Lower lobe of right lung (tissue), 2 donors: ENCODE measurements at places on chromosomes 5 and 9. TPM values are rescaled to one million over a fixed set of nuclear protein-coding genes. Genes with fewer than 3 reads are reported as not detected.

The PTPN3 gene
- 13.4 TPM for total RNA-seq

The IL3 gene
- not detected for total RNA-seq

GRCh38 chr5:74952406-74952805 lies 86.2 kb upstream of the FAM169A start:
- peaks cover 4% of the 10 kb centered on the region for H3K4me1 ChIP-seq
- H3K27ac ChIP-seq = no peak overlapping the region
- H3K4me3 ChIP-seq = no peak overlapping the region
- no peaks in the 10 kb centered on the region for H3K36me3 ChIP-seq
- DNase-seq = no peak

DNA sequence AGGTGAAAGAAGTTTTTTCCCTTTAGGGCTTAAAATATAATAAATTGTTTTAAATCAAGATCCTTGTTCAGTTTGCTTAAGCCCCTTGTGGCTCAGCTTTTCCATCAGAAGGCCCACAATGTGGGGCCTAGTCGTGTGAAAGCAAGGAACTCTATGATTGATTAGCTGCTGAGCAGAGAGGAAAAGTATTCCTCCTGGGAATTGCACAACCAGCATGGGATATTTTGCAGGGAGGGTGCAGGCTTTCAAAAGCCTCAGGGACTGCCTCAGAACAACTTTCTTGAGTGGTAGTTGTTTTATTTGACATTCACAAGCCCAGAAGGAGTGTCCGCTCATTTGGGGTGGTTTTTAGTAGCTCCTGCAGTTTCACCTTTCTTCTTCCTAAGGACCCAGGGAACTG lies 19.8 kb downstream of the TTC23L start:
- no peak overlapping the region for H3K27ac ChIP-seq
- DNase-seq = no peak
- H3K4me1 ChIP-seq = peaks cover 8% of the 10 kb centered on the region
- H3K4me3 ChIP-seq = no peak overlapping the region

DNA sequence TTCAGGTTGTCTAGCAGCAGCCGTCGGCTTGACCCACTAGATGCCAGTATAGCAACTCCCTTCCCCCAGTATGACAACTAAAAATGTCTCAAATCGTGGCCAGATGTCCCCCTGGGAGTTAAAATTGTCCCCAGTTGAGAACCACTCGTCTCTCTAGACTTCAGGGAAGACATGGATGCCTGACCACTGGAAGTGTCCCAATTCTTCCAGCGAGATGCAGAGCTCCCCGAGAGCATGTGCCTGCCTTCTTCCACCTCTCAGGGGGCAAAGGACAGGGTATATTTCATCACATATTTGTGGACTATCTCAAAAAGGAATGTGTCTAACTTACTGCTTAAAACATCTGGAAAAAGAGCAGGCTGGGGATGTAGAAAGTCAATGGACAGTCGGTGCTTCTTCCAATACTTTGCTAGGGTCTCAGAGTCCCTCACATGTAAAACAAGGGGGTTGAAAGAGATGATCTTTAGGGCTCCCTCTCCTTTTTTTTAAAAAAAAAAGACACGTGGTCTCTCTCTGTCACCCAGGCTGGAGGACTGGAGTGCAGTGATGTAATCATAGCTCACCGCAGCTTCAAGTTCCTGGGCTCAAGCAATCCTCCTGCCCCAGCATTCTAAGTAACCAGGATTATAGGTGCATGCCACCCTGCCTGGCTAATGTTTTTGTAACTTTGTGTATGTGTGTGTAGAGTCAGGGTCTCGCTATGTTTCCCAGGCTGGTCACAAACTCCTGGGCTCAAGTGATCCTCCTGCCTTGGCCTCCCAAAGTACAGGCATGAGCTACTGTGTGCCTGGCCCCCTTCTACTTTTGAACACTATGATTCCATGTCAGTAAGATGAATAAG lies 190.6 kb downstream of the DAB2IP start:
- DNase-seq = no peak
- no peaks in the 10 kb centered on the region for H3K27me3 ChIP-seq
- no peak overlapping the region for H3K4me3 ChIP-seq
- H3K4me1 ChIP-seq = no peaks in the 10 kb centered on the region
- no peak overlapping the region for H3K27ac ChIP-seq

- H3K4me3 ChIP-seq = no peak overlapping the region
- H3K4me1 ChIP-seq = peaks cover 51% of the 10 kb centered on the region
- DNase-seq = peak; percentile 55
- peak overlapping the region; percentile 72 for H3K27ac ChIP-seq
- peaks cover 38% of the 10 kb centered on the region for H3K36me3 ChIP-seq
Measured at GRCh38 chr9:137273611-137274320, 3.8 kb upstream of the TOR4A start.

DNA sequence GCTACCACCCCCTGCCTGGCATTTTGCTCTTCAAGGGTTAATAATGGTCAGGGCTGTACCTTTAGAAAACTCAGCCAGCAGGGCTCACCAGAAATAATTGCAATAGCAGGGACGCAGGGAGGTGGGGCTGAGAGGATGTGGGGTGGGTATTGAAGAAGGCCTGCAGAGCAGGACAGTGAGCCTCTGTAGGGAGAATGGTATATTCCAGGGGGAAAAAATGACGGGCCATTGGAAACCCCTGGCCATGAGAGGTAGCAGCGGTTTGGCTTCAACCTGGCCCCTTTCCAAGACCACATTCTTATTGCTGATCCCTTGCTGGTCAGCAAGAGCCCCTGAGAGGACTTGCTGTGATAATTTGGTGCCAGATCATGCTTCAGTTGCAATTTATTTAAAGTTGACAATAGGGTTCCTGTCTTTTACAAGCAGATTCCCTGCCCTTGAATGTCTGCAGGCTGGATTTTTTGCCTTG lies 36.7 kb upstream of the CTNNA1 start:
- H3K27me3 ChIP-seq = no peaks in the 10 kb centered on the region
- H3K4me3 ChIP-seq = no peak overlapping the region
- no peaks in the 10 kb centered on the region for H3K36me3 ChIP-seq
- no peak for DNase-seq
- H3K27ac ChIP-seq = no peak overlapping the region

GRCh38 chr5:31238497-31238896 lies 45.0 kb downstream of the CDH6 start:
- no peak overlapping the region for H3K27ac ChIP-seq
- no peaks in the 10 kb centered on the region for H3K4me1 ChIP-seq
- DNase-seq = no peak
- no peaks in the 10 kb centered on the region for H3K27me3 ChIP-seq
- no peak overlapping the region for H3K4me3 ChIP-seq
- H3K36me3 ChIP-seq = no peaks in the 10 kb centered on the region

DNA sequence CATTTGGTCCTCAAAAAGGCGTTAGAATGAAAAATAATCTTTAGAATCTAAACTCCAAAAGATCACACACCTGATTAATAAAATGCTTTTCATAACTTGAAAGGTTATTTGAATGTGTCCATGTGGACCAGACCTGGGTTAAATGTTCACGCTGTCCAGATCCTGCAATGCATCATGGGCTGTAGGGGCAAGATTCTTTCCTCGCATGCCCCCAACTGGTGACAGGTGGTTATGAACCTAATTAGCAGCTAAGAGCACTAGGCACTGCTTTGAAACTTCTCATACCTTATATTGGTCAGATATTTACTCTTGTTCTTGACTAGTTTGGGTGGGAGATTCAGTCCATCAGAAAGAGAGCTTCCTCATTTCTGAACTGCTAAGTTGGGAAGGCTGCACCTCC lies 19.3 kb upstream of the PIP5K1B start:
- no peak for DNase-seq
- H3K27me3 ChIP-seq = no peaks in the 10 kb centered on the region
- no peaks in the 10 kb centered on the region for H3K4me1 ChIP-seq

- H3K27ac ChIP-seq = no peak overlapping the region
- no peaks in the 10 kb centered on the region for H3K4me1 ChIP-seq
- H3K4me3 ChIP-seq = no peak overlapping the region
- no peaks in the 10 kb centered on the region for H3K27me3 ChIP-seq
- no peak for DNase-seq
Measured at GRCh38 chr5:23721336-23721735, 213.9 kb downstream of the PRDM9 start.

GRCh38 chr9:122383992-122384461 lies 13.2 kb downstream of the PTGS1 start:
- H3K36me3 ChIP-seq = no peaks in the 10 kb centered on the region
- no peak overlapping the region for H3K27ac ChIP-seq
- DNase-seq = no peak

- no peaks in the 10 kb centered on the region for H3K27me3 ChIP-seq
- no peak overlapping the region for H3K27ac ChIP-seq
- no peaks in the 10 kb centered on the region for H3K4me1 ChIP-seq
- no peaks in the 10 kb centered on the region for H3K36me3 ChIP-seq
- no peak for DNase-seq
Measured at GRCh38 chr9:119318371-119318770, 50.9 kb downstream of the BRINP1 start.
